Esophagus muscularis mucosa (tissue), 4 donors: ENCODE measurements at places on chromosomes 12 and 14. TPM values are rescaled to one million over a fixed set of nuclear protein-coding genes. Genes with fewer than 3 reads are reported as not detected.
A peak's percentile ranks its signal among the peaks of the same experiment; 100 is the strongest.

DNA sequence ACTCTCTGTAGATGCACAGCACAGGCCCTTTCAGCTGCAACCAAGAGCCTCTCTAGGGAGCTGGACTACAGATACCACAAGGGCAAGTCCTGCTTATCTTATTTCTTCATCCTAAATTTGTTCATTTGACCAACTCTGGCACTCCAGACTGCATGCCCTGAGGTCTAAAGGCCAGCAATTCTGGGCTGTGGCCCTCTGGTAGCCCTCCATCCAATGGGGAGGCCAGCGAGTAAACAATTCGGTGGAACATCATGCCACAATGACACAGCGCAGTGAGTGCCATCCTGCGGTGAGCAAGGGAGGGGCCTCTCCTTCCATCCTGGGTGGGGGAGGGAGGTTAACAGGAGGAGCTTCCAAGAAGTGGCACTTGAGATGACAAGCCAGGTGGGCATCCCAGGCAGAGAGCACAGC is 652 bp upstream of the SELPLG start:
- no peak overlapping the region for H3K27ac ChIP-seq
- H3K4me3 ChIP-seq: no peak overlapping the region
- no peaks in the 10 kb centered on the region for H3K36me3 ChIP-seq
- H3K4me1 ChIP-seq: peaks cover 47% of the 10 kb centered on the region
- peaks cover 30% of the 10 kb centered on the region for H3K27me3 ChIP-seq
- no peak for DNase-seq

DNA sequence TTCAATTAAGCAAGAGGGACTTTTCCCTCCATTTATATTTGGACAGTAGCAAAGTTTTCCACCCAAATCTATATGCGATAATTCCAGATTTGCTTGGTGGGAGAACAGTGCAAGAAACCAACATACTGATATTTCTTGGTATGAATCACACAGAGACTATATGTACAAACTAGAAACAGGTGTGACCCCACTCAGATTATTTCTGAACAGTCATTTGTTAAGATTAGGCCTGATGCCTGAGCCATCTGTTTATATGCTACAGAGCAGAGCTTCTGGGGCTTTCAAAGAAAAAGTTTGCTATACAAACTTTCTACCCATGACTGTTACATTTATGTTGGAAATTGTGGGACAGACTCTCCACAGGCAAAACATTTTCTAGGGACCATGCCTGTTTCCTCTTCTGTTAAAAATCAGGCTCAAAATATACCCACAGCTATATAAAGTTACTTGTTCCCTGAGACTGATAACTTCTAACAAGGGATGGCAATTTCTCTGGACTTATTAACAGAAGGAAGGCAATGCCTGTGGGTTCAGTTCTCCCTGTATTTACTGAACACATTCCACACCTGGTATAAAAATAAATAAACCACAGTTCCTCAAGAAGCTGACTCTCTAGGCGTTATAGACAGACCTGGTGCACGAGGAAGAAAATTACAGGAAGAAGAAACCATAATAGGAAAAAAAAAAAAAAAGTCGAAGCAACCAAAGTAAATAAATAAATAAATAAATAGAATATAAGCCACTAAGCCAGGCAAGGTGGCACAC is 8.0 kb downstream of the PTPN21 start:
- peaks cover 55% of the 10 kb centered on the region for H3K36me3 ChIP-seq
- no peak overlapping the region for H3K4me3 ChIP-seq
- peaks cover 29% of the 10 kb centered on the region for H3K4me1 ChIP-seq
- no peak for DNase-seq
- no peaks in the 10 kb centered on the region for H3K27me3 ChIP-seq
- no peak overlapping the region for H3K27ac ChIP-seq

DNA sequence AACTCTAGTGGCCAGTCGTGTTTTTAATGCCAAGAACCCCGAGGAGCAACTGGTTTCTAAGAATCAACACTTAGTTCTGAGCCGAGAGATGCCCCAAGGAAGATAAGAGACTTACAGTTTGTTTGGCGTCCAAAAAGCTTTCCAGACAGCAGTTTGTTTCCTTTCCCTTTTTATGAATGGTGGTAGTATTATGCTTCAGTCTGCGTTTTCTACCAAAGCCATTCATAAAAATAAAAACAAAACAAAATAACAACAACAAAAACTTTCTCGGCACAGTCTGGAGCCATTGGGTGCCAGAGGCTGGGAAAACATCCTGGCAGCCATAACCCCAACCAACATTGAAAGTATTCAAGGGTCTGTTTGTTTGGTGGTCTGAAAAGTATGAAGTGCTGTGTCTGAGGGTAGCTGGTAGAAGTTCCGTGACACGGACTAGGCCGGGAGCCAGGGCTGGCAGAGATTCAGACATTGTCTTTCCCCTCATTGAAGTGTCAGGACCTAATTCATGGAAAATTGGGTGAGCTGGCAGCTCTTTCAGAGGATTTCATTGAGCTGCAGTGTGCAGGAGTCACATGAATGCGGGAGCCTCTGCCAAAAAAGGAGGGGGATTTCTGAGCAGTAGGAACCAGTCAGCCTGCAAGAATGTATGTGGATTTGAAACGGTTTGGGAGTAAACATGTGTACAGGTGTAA is 124.2 kb downstream of the HMGA2 start:
- no peak for DNase-seq
- H3K27ac ChIP-seq: peak overlapping the region; percentile 4
- no peaks in the 10 kb centered on the region for H3K36me3 ChIP-seq
- H3K4me1 ChIP-seq: peaks cover 14% of the 10 kb centered on the region
- no peaks in the 10 kb centered on the region for H3K27me3 ChIP-seq
- H3K4me3 ChIP-seq: peak overlapping the region; percentile 28

DNA sequence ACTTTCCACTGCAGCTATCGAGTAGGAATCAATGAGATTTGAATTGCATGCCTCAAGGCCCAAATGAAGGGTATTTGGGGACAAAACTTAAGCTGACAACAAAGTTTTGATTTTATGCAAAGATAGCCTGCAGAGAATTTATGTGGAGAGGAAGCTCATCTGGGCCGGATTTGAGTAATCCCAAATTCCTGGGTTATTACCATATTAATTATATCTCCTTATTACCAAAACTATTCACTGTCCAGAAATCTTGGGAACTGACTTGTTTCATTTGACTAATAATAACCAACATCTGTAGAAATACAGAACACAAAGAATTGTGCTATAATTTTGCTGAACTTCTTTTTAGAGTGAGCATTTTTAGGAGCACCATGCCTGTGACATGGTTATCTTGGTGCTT is 70.4 kb downstream of the KITLG start:
- no peaks in the 10 kb centered on the region for H3K4me1 ChIP-seq
- H3K27me3 ChIP-seq: no peaks in the 10 kb centered on the region
- DNase-seq: no peak
- H3K27ac ChIP-seq: no peak overlapping the region
- H3K4me3 ChIP-seq: no peak overlapping the region
- peaks cover 20% of the 10 kb centered on the region for H3K36me3 ChIP-seq

GRCh38 chr14:39426605-39427004 is 5.6 kb downstream of the FBXO33 start:
- DNase-seq: no peak
- H3K27ac ChIP-seq: no peak overlapping the region
- peaks cover 69% of the 10 kb centered on the region for H3K4me1 ChIP-seq
- H3K27me3 ChIP-seq: no peaks in the 10 kb centered on the region
- H3K36me3 ChIP-seq: no peaks in the 10 kb centered on the region

GRCh38 chr12:102917026-102917787 is at the start of gene PAH:
PAH (minus strand) TSS chr12:102917244; CDS start chr12:102917130, 114 bp downstream.
- H3K4me1 ChIP-seq: peaks cover 6% of the 10 kb centered on the region
- no peak within 1 kb of the TSS for H3K27ac ChIP-seq
- peak within 1 kb of the TSS; percentile 42 for H3K4me3 ChIP-seq
- no peak for DNase-seq
- peaks cover 7% of the 10 kb centered on the region for H3K27me3 ChIP-seq

DNA sequence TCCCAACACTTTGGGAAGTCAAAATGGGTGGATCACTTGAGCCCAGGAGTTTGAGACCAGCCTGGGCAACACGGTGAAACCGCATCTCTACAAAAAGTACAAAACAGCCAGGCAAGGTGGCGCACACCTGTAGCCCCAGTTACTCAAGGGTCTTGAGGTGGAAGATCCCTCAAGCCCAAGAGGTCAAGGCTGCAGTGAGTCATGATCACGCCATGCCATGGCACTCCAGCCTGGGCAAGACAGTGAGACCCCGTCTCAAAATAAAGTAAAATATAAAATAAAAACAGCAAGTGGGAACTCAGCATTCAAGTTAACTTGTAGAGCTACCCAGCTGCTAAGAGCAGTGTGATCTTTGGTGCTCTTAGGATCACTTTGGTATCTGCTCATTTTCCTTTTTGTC is 12.7 kb downstream of the RFC5 start:
- H3K4me1 ChIP-seq: no peaks in the 10 kb centered on the region
- no peaks in the 10 kb centered on the region for H3K27me3 ChIP-seq
- peaks cover 86% of the 10 kb centered on the region for H3K36me3 ChIP-seq
- no peak overlapping the region for H3K27ac ChIP-seq

DNA sequence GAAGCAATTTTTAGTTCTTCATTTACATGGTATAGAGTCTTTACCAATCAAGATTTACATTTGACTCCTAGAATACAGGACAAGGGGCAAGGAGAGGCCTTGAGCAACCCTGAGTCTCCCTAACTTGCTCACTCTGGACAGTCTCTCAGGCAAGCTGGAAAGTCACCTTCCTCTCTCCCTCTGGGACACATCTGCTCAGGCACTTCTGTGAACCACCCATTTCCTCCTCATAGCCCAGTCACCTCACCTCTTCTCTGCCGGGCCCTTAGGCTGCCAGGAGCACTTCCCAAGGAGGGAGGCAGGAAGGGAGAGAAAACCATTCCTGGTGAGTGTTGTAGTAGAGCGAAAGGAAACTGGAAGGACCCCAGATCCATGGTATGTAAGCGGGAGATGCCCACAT is 202.8 kb downstream of the TTC7B start:
- no peak for DNase-seq
- no peak overlapping the region for H3K4me3 ChIP-seq
- H3K27me3 ChIP-seq: no peaks in the 10 kb centered on the region
- H3K4me1 ChIP-seq: peaks cover 44% of the 10 kb centered on the region
- H3K36me3 ChIP-seq: peaks cover 4% of the 10 kb centered on the region
- H3K27ac ChIP-seq: no peak overlapping the region

DNA sequence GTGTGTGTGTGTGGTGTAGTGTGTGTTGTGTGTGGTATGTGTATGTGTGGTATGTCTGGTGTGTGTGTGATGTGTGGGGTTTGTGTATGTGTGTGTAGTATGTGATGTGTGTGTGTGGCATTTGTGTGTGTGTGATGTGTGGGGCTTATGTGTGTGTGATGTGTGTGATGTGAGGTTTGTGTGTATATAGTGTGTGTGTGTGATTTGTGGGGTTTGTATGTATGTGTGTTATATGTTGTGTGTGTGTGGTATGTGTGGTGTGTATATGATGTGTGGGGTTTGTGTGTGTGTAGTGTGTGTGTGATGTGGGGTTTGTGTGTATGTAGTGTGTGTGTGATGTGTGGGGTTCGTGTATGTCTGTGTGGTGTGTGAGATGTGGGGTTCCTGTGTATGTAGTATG is 9.4 kb downstream of the GALNT16 start:
- H3K36me3 ChIP-seq: no peaks in the 10 kb centered on the region
- no peak for DNase-seq
- H3K27ac ChIP-seq: no peak overlapping the region
- H3K27me3 ChIP-seq: no peaks in the 10 kb centered on the region

GRCh38 chr12:96371790-96372699 is 28.2 kb downstream of the CDK17 start:
- H3K4me1 ChIP-seq: peaks cover 55% of the 10 kb centered on the region
- H3K4me3 ChIP-seq: no peak overlapping the region
- no peak for DNase-seq
- H3K36me3 ChIP-seq: no peaks in the 10 kb centered on the region
- peak overlapping the region; percentile 29 for H3K27ac ChIP-seq
- H3K27me3 ChIP-seq: no peaks in the 10 kb centered on the region

DNA sequence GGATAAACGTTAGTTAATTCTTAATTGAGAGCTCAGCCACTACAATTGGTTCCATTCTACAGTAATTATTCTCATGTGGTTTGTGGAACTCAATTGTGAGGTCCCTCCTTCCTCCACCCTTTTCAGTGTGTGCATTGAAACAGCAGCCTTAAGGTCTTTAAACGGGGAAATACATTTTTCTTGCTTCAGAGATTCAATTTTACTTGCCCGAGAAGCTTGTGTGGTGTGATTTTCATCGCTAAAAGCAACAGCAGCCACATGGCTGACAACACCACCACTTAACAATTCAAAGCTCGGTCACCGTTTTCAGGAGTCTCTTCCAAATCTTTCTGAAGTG is 733 bp upstream of the PPFIBP1 start:
- no peak for DNase-seq
- H3K36me3 ChIP-seq: no peaks in the 10 kb centered on the region
- H3K4me1 ChIP-seq: peaks cover 43% of the 10 kb centered on the region
- H3K4me3 ChIP-seq: peak overlapping the region; percentile 72
- no peaks in the 10 kb centered on the region for H3K27me3 ChIP-seq

GRCh38 chr12:14135996-14136395 is 154.6 kb upstream of the GRIN2B start:
- H3K27ac ChIP-seq: no peak overlapping the region
- no peaks in the 10 kb centered on the region for H3K4me1 ChIP-seq

DNA sequence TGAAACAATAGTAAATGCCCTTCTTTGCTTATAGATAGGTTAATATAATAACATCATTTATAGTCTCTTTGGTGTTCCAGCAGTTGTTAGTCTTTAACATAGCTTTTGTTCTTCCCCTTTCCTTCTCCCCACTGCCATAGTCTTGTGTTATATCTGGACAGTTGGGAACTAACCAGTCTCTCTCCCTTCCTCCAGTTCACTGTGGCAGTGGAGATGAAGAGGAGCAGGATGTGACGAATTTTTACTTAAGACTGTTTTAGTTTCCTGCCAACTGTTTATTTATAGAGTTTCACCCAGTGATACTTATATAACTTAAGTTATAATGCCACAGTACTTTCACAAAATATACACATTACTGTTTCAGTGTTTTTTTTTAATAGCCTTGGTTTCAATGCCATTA is 277.4 kb downstream of the PDZRN4 start:
- H3K4me1 ChIP-seq: no peaks in the 10 kb centered on the region
- no peak for DNase-seq
- H3K36me3 ChIP-seq: no peaks in the 10 kb centered on the region
- H3K27me3 ChIP-seq: no peaks in the 10 kb centered on the region
- no peak overlapping the region for H3K27ac ChIP-seq

DNA sequence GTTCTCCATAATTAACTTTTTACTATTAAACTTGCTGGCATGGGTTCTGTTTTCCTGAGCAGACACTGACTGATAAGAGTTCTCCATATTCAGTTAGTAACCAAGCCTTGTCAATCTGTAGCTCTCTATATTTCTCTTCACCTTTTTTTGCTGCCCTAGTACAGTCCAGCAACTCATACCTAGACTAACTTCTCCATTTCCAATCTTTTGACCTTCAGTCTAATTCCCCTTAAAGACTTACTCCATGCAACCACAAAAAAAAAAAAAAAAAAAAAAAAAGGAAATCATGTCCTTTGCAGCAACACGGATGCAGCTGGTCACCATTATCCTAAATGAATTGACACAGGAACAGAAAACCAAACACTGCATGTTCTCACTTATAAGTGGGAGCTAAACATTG is 125.7 kb upstream of the KRAS start:
- no peak overlapping the region for H3K4me3 ChIP-seq
- no peak for DNase-seq
- H3K36me3 ChIP-seq: no peaks in the 10 kb centered on the region
- no peak overlapping the region for H3K27ac ChIP-seq

- no peak for DNase-seq
- H3K27me3 ChIP-seq: no peaks in the 10 kb centered on the region
- H3K4me3 ChIP-seq: peak overlapping the region; percentile 84
Measured at GRCh38 chr14:35044939-35045797, 904 bp upstream of the FAM177A1 start.

- DNase-seq: peak; percentile 14
- H3K27me3 ChIP-seq: no peaks in the 10 kb centered on the region
- no peak overlapping the region for H3K27ac ChIP-seq
- H3K4me3 ChIP-seq: no peak overlapping the region
Measured at GRCh38 chr14:51921026-51921425, 60.6 kb downstream of the GNG2 start.

The LRP10 gene
- 279 TPM for total RNA-seq

The MUCL1 gene
- total RNA-seq: not detected

The TAMALIN gene
- total RNA-seq: 17.7 TPM

The FIGNL2 gene
- 0.23 TPM for total RNA-seq
